Left lobe of liver (tissue), 2 donors: ENCODE measurements at places on chromosomes 16 and 17. TPM values are rescaled to one million over a fixed set of nuclear protein-coding genes. Genes with fewer than 3 reads are reported as not detected.

GRCh38 chr17:42629411-42630009 is 20.0 kb downstream of the TUBG1 start:
- no peak for DNase-seq

GRCh38 chr16:83470416-83470815 is 337.4 kb upstream of the HSBP1 start:
- DNase-seq: no peak

- DNase-seq: peak; percentile 68
Measured at GRCh38 chr17:8031261-8031661, 7.6 kb upstream of the ALOX15B start.

DNA sequence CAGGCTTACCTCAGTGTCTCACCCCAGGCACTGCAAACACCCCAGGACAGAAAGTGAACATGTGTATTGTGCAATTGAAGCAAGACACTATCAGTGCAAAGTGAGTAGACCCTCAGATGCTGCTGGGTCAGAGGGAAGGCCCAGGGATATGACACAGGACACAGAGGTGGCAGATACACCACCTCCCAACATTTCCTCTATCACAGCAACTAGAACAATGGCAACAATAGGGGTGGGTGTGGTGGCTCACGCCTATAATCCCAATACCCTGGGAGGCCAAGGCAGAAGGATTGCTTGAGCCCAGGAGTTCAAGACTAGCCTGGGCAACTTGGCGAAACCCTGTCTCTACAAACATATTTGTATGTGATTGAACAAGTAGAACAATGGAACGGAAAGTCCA is 22.5 kb downstream of the MILR1 start:
- no peak for DNase-seq

DNA sequence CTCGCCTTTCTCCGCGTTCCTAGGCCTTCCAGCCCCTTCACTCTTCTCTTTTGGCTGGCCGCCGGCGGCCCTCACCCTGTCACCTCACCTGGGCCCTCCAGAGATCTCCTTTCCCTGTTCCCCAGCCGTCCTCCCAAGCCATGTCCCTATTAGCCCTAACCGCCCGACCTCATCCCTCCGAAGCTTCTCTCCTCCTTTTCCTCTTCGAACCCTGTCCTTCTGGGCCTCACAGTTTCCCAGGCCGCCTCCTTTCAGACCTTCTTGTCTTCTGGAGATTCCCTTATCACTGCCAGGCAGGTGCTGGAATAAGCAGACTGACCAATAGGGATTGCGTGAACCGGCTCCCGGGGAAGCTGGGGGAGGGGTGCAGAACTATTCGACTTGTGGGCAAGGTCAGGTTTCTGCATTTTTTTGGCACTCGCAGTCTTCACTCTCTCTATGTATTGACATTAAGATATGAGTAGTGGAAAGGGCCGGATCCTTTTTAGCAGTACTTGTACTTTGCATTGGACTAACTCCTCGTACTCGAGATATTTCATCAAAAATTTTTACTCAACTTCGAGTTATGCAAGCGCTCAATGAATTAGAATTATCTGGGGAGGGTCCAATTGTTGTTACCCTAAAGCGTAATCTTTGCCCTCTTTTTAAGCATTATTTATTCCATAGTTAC is 690 bp downstream of the RHOT1 start:
- peak; percentile 81 for DNase-seq

- no peak for DNase-seq
Measured at GRCh38 chr16:89737341-89738071, 16.2 kb downstream of the ZNF276 start.

DNA sequence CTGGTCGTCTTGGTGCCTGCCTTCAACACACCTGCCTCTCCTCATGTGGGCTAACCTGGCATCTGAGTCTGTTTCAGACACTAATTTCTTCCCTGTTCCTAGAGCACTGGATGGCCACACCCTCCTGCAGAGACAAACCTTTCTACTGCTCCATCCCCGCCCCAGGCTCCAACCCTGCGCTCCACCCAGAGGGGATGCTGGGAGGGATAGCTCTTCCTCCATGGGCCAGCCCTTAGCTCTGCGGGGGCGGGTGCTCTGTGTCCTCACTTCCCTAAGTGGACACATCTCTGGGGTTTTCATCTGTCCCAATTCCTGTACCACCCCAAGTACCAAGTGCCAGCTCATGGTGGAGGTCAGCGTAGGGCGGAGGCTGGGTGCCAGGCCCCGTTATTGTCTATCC is 11.0 kb upstream of the CRISPLD2 start:
- DNase-seq: no peak

DNA sequence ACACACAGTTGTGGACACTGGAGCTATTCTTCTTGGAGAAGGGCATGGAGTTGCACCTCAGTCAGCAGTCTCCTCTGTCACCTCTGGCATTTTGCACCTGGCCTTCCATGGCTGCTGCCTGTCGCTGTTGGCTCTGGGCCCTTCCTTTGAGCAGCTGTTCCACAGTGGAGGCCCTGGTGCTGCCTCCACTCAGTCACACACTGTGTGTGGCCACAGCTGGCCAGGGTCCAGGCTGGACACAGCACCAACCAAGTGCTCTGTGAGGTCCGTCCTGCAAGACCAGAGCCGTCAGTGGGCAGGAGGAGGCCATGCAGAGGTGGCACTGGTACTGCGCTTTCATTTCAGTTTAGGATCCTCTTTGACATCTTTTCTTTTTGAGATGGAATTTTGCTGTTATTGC is 21.6 kb upstream of the MED9 start:
- DNase-seq: no peak

DNA sequence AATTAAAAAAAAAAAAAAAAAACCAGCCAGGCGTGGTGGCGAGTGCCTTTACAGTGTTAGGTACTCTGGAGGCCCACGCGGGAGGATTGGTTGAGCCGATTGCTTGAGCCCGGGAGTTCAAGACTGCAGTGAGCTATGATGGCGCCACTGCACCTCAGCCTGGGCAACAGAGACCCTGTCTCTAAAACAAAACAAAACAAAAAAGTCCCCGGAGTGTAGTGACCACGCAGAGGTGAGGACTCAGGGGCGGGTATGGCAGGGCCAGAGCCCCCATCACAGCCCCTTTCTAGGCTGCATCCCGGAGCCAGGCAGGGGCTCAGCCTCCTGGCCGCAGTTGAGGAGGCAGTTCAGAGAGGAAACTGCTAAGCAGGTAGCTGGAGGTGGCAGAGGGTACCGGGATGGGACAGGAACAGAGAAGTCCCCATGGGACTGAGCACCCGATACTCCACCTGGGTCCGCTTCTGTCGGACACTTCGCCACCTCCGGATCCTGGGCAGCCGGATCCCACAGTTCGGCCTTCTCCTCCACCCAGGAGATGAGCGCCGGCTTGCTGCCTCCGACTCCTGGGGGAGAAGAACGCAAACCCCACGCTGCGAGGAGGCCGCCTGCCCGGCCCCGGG is 800 bp downstream of the ZNF747 start:
- DNase-seq: no peak

DNA sequence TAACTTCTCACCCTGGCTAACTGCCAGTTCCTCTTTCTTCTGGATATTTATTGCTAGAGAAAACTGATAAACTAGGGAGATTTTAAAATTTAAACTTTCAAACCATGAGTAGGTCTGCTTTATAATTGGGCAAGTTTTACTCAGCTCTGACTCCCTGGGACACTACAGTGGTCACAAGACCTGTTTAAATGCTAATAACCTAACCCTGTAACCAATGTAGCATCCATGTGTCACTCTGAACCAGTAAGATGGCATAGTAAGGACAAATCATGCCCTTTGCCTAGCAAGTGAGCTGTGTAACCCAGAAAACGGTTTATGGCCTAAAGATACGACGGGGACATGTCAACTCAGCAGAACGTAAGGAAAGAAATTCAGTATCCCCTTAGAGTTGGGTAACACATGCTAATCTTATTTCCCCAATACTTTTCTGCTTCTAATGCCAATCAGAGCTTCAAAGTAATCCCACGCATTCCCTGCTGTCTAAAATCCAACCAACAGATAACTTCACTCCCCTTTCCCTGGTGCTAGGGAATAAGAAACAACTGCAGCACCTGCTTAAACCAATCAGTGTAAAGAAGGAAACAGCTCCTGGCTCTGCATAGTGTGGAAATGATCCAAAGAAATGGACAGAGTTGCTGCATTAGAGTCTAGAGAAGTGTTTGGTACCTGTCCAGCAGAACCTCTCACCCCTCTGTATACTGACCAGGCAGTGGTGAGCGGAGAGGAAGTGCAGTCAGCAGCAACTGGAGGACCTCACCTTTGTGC is 85.7 kb downstream of the NCOR1 start:
- DNase-seq: no peak

- DNase-seq: peak; percentile 79
Measured at GRCh38 chr17:40473573-40474365, 27.7 kb downstream of the TNS4 start.

GRCh38 chr17:81976332-81977210 is 858 bp upstream of the ASPSCR1 start:
- DNase-seq: peak; percentile 85

DNA sequence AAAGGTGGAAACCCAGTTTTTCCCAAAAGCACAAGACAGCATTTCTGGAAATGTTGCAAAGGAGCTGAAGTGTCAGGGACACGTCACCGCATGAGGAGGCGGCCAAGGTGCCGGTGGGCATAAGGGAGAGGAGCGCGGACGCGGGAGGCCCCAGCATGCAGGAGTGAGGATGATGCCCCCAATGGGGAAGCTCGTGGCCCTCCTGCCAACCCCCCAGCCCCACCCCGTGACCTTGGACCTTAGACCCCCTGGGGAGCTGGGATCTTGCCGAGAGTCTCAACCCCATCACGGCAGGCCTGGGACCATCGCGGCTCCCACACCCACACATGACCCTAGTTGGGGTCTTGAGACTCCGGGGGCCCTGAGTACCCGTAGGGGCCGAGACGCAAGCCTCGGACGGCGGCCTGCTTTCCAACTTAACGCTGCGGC is 119.4 kb upstream of the METRNL start:
- no peak for DNase-seq

Gene EME2
- 6.8 TPM for total RNA-seq

Gene TEDC2
- total RNA-seq: 0.63 TPM

Gene TNK1
- total RNA-seq: 5.2 TPM

Gene OR3A2
- total RNA-seq: not detected

Gene KRT33B
- not detected for total RNA-seq

Gene SLC4A1
- total RNA-seq: 1.8 TPM

Gene NLGN2
- total RNA-seq: 3.9 TPM

Gene GAST
- not detected for total RNA-seq

Gene DNAI2
- total RNA-seq: not detected
